Activated naive CD8-positive, alpha-beta T cell treated with anti-CD3 and anti-CD28 coated beads, Interleukin-2, amount 10 ng/mL, durations not matched to agents 7 days and 5 days (primary cell): ENCODE measurements at places on chromosomes 5 and 9. TPM values are rescaled to one million over a fixed set of nuclear protein-coding genes. Genes with fewer than 3 reads are reported as not detected.

The PCDHGA7 gene
- total RNA-seq, result 0.28 TPM

The PFN3 gene
- total RNA-seq, result not detected

The HBEGF gene
- total RNA-seq, result 12.8 TPM

GRCh38 chr9:39588500-39589137 is 233.2 kb downstream of the SPATA31A1 start:
- no peak overlapping the region for H3K4me3 ChIP-seq
- H3K4me1 ChIP-seq, result no peaks in the 10 kb centered on the region
- no peaks in the 10 kb centered on the region for H3K36me3 ChIP-seq
- DNase-seq, result no peak
- no peaks in the 10 kb centered on the region for H3K27me3 ChIP-seq

The VDAC1 gene
- 199 TPM for total RNA-seq

The QRFP gene
- total RNA-seq, result not detected

DNA sequence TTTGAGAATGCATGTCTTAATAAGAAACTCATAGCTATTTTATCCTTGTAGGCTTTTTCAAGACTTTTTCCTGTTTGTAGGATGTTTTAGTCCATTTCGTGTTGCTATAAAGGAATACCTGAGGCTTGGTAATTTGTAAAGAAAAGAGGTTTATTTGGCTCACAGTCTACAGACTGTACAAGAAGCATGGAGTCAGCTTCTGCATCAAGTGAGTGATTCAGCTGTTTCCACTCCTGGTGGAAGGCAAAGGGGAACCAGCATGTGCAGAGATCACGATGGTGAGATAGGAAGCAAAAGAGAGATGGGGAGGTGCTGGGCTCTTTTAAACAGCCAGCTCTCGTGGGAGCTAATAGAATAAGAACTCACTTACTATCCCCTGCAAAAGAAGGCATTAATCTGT is 177.3 kb downstream of the ALDH1A1 start:
- H3K4me3 ChIP-seq, result no peak overlapping the region
- no peak for DNase-seq
- peaks cover 3% of the 10 kb centered on the region for H3K27me3 ChIP-seq

GRCh38 chr9:117535973-117536372 is 121.1 kb upstream of the ASTN2 start:
- H3K36me3 ChIP-seq, result no peaks in the 10 kb centered on the region
- H3K27me3 ChIP-seq, result peaks cover 2% of the 10 kb centered on the region
- H3K27ac ChIP-seq, result no peak overlapping the region
- no peak overlapping the region for H3K4me3 ChIP-seq
- no peak for DNase-seq

DNA sequence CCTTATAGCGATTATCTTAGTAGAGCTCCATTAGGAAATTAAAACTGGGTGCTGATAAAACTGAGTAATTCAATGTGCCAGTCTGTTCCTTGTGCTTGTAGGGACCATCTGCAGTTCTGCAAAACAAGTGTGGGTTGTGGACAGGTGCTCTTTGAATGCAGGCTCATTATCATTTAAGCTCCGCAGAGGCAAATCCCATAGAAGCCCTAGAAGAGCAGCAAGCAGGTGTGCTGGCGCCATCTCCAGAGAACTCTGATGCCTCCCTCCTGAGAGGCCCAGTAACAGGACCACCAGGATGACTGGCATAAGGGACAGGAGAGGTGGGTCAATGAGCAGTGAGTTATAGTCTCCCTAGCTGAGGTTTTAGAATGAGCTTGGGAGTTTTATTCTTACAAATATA is 1342.4 kb upstream of the DMAC1 start:
- no peaks in the 10 kb centered on the region for H3K36me3 ChIP-seq
- H3K4me1 ChIP-seq, result no peaks in the 10 kb centered on the region
- H3K4me3 ChIP-seq, result no peak overlapping the region
- H3K27me3 ChIP-seq, result no peaks in the 10 kb centered on the region
- no peak for DNase-seq
- H3K27ac ChIP-seq, result no peak overlapping the region

- H3K4me1 ChIP-seq, result no peaks in the 10 kb centered on the region
- H3K36me3 ChIP-seq, result no peaks in the 10 kb centered on the region
- no peak for DNase-seq
Observed at GRCh38 chr5:2899311-2899710, 147.8 kb upstream of the IRX2 start.

DNA sequence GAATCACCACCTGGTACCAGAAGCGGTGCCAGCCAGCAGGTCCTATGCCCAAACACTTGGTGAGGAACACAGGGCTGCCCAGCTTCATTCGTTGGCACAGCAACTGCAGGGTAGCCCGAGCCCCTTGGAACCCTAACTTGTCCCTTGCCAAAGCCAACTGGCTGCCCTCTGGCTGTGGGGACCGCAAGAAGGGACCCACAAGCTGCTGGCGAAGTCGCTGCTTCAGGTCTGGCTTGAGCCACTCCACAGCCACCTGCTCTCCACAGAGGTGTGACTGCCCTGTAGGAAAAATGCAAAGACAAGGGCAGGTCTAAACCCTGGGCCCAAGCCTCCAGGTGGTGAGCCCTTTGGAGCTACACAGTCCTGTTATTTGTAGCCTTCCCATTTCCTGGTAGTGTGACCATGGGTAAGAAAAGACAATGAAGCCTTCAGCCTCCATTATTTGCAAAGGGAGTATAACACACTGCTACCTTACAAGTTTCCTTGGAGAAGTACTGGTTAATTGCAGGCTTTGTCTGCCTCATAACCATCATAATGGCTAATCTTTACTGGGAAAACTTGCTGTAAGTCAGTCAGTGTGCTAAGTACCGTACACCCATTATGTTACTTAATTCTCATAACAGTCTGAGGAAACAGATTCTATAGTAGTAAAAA is 1.8 kb downstream of the DND1 start:
- peaks cover 15% of the 10 kb centered on the region for H3K4me1 ChIP-seq
- no peaks in the 10 kb centered on the region for H3K27me3 ChIP-seq
- peaks cover 20% of the 10 kb centered on the region for H3K36me3 ChIP-seq
- no peak overlapping the region for H3K27ac ChIP-seq
- DNase-seq, result no peak

The PCDHGA1 gene
- total RNA-seq, result 0.31 TPM

DNA sequence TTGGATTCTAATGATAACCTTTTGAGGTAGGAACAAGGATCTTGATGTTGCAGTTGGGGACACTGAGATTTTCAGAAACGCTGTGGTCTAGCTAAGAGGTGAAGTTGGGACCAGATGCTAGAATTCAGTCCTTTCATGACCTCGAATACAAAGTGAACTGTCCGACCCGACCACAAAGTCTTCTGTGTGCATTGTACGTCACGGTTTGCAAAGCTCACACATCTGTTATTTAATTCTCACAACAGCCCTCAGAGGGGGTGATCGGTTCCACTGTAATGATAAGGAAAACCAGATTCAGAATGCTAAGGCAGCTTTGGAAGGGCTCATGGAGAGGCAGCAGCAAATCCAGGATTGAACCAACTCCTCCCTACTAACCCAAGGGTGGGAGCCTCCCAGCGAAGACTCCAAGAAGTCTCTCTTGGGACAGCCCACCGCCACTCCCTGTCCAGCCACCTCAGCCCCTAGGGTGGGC is 16.6 kb upstream of the KIF12 start:
- no peaks in the 10 kb centered on the region for H3K36me3 ChIP-seq
- H3K27ac ChIP-seq, result no peak overlapping the region
- H3K27me3 ChIP-seq, result peaks cover 16% of the 10 kb centered on the region
- DNase-seq, result no peak

DNA sequence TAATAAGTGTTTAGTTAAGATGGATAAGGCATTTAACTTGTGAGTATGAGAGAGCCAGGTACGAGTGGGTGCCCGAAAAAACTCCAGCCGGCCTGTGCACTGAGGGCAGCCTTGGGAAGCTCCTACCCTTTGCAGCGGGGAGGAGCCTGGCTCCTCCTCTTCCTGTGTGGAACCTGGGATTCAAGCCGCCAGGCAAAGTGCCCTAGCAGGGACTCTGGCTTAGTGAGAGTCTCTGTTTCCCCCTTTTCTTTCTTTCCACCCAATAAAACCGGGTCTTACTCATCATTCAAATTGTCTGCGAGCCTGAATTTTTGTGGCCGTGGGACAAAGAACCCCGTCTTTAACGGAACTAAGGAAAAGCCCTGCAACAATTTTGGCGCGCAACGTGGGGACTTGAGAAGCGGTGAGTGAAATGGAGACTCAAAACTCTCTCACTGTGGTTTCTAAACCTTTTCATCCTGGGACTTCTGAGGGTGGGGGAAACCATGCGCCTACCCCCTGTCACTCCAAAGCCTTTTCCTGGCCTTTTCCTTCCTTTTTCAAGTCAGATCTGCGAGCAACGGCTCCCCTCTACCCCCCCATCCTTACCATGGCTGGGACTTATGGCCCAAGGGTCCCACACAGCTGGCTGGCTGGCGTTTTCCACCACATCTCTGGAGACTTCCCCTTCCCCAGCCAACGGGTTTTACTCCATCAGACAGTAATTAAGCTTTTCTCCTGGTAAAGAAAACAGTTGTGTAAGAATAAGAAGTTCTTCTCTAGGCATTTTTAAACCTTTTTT is 535.7 kb upstream of the ACO1 start:
- DNase-seq, result no peak
- no peaks in the 10 kb centered on the region for H3K36me3 ChIP-seq
- no peak overlapping the region for H3K4me3 ChIP-seq
- H3K4me1 ChIP-seq, result peaks cover 1% of the 10 kb centered on the region

DNA sequence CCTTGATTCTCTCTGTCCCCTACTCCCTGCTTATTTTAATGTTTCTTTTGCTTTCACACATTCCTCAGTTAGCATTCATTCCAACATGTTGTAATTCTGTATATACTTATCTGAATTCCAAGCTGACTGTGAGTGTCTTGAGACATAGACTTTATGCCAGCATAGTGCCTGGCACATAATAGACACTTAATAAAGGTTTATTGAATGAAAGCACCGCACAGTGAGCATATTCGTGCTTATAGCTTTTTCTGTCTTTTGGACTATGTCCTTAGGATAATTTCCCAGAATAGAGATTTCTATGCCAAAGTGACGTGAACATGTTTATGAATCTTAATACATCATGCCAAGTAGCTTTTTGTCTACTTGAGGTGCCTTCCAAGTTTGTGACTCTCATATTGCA is 174.6 kb downstream of the CD180 start:
- H3K4me1 ChIP-seq, result no peaks in the 10 kb centered on the region
- H3K36me3 ChIP-seq, result peaks cover 4% of the 10 kb centered on the region
- no peak overlapping the region for H3K27ac ChIP-seq
- no peak for DNase-seq
- no peaks in the 10 kb centered on the region for H3K27me3 ChIP-seq
- H3K4me3 ChIP-seq, result no peak overlapping the region

DNA sequence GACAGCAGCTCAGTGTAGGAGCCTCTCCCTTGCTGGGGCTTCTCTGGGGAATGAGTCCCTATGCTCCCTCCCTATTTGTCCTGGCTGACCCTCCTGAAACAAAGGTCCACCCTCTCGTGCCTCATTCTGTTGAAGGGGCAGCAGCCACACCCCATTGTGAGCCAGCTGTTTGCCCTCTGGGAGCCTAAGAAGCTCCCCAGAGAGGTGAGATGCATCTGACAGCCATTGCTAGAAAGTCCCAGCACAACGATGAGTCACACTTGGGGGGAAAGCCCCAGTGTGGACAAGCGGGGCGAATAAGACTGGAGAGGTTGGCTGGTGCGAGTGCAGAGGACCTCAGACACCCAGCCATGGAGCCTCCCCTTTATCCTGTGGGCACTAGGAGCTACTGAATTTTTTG is 101.4 kb downstream of the PPARGC1B start:
- no peak overlapping the region for H3K4me3 ChIP-seq
- no peak for DNase-seq
- no peaks in the 10 kb centered on the region for H3K27me3 ChIP-seq
- H3K27ac ChIP-seq, result no peak overlapping the region
- H3K36me3 ChIP-seq, result peaks cover 2% of the 10 kb centered on the region

GRCh38 chr9:132798817-132799790 is 79.0 kb downstream of the AK8 start:
- H3K27ac ChIP-seq, result no peak overlapping the region
- DNase-seq, result no peak
- peaks cover 35% of the 10 kb centered on the region for H3K27me3 ChIP-seq
- H3K4me1 ChIP-seq, result peaks cover 3% of the 10 kb centered on the region
- H3K4me3 ChIP-seq, result no peak overlapping the region
- H3K36me3 ChIP-seq, result no peaks in the 10 kb centered on the region

The DMRT2 gene
- not detected for total RNA-seq

DNA sequence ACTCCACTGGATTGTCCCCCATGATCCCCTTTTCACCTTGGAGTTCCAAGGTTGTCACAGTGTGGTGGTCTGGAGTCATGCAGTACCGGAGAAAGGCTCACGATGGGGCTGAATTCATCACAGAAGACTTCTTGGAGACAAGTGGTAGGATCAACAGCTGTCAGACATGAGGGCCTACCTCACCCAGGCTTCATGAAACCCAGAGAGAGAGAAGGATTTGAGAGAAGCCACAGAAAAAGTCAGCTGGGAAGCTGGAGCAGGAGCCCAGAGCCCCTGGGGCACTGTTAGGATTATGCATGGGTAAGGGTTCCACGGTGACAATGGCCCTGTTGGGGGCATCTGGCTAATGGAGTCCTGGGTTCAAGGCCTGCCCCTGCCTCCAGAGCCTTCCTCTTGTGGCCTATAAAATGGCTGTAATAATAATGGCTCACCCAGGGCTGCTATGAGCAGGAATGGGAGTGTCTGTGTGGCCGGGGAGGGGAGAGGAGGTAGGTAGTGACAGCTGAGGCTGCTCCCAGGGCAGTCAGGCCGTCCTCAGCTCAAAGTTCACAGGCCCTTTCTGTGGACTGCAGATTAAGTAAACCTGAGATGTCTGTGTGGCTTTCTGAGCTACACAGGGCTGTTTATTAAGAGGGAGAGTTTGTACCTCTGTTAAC is 910 bp downstream of the TRIM14 start:
- H3K36me3 ChIP-seq, result peaks cover 17% of the 10 kb centered on the region
- peak overlapping the region; percentile 91 for H3K4me3 ChIP-seq
- peak overlapping the region; percentile 94 for H3K27ac ChIP-seq
- no peaks in the 10 kb centered on the region for H3K27me3 ChIP-seq

The VAV2 gene
- total RNA-seq, result 4.7 TPM

The SLC12A2 gene
- total RNA-seq, result 14.5 TPM

The EIF4E1B gene
- not detected for total RNA-seq

- no peak overlapping the region for H3K4me3 ChIP-seq
- H3K36me3 ChIP-seq, result peaks cover 35% of the 10 kb centered on the region
- DNase-seq, result no peak
- peaks cover 13% of the 10 kb centered on the region for H3K4me1 ChIP-seq
Observed at GRCh38 chr5:43078956-43079355, 38.8 kb upstream of the ANXA2R start.

The PAPPA gene
- not detected for total RNA-seq

DNA sequence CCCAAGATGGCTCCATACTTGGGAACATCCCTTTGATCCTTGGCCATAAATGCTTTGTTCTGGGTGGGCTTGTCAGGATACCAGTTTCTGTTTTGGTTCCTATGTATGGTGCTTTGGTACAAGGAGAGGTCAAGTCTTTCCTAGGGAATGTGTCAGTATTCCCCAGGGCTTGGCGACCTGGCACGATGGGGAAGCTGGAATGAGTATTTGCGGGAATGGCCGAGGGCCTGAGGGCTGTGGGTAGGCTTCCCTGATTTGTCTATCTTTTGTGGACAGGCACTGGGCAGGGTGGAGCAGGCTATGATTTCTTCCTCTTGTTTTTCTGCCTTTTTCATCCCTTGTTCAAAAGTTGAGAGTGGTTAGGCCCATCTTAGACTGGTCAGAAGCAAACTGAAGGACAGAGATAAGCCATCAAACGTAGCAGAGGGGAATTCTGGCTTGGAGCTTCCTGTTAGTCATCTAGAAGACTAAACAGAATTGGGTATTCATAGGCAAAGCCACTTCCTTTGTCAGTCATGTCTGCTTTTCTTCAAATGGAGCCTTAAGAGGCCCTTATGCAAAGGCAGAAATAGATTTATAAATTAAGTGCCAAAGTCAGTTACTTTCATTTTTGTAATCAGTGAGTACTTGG is 13.7 kb downstream of the DOCK2 start:
- H3K4me1 ChIP-seq, result peaks cover 89% of the 10 kb centered on the region
- H3K27ac ChIP-seq, result peak overlapping the region; percentile 86
- DNase-seq, result no peak
